ENCODE measurements at places on chromosomes 7 and 10.

GRCh38 chr7:152544971-152545619 lies 109.3 kb upstream of the KMT2C start:
- no peak for DNase-seq

- no peak for DNase-seq
Measured at GRCh38 chr7:135517060-135517459, 7.2 kb upstream of the CNOT4 start.

GRCh38 chr7:158782761-158783401 lies 46.4 kb downstream of the ESYT2 start:
- no peak for DNase-seq

GRCh38 chr10:58384544-58384998 lies 639 bp upstream of the TFAM start:
- no peak for DNase-seq

GRCh38 chr7:20172736-20173334 lies 44.3 kb downstream of the MACC1 start:
- no peak for DNase-seq

DNA sequence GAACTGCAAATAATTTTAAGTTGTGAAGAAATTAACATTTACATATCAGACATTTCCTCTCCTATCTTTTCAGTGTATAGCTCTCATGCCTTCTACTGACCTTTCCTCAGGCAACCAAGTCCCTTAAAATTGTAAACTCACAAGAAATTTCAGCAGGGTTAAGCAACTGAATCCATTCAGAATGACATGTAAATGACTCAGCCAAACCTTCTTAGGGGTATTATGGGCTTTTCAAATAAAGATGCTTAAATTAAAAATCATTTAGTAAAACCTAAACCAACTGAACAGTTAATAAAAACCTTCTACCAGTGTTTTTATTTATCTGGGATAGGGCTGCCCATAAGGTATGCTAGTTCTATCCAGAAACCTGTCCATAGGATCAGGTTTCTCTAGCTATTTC lies 20.7 kb downstream of the WAPL start:
- DNase-seq: no peak

DNA sequence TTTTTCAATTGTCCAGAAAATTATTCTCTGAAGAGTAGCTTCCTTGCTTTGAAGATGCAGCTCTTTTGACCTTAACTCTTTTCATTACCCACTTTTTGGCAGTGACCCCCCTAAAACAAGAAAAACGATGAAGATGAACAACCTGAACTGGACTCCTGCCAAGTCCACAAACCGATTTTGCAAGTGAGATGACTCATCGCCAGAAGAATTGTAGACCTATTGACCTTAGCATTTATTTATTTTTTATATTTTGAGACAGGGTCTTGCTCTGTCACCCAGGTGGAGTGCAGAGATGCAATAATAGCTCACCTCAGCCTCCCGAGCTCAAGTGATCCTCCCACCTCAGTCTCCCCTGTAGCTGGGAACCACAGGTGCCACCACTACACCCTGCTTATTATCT lies 859.2 kb downstream of the GATA3 start:
- no peak for DNase-seq

GRCh38 chr7:143238289-143238980 lies 16.6 kb downstream of the TAS2R40 start:
- no peak for DNase-seq

- no peak for DNase-seq
Measured at GRCh38 chr7:95669513-95669912, 73.2 kb upstream of the PDK4 start.

DNA sequence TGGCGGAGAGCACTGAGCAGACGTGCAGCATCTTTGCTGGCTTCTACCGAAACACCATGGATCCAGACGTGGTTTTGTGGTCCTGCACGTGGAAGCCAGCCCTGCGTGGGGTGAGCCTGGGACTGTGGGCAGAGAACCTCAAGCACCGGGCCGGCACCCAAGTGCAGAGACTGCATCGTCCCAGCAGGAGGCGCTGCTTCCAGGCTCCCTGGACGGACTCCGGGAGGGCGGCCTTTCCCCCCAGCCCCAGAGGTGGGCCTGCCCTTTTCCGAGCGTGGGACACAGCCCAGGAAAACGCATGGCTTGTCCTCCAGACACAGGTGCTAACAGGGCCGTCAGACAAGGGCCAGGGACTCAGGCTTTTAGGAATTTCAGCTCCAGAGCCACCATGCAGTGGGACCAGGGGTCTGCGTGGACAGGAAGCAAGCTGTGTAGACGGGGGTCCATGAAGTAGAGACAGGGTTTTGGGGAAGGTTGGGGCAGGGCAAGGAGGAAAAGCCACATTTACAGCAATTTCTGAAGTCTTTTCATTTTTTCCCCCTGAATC lies 303.9 kb downstream of the WDR37 start:
- DNase-seq: no peak

DNA sequence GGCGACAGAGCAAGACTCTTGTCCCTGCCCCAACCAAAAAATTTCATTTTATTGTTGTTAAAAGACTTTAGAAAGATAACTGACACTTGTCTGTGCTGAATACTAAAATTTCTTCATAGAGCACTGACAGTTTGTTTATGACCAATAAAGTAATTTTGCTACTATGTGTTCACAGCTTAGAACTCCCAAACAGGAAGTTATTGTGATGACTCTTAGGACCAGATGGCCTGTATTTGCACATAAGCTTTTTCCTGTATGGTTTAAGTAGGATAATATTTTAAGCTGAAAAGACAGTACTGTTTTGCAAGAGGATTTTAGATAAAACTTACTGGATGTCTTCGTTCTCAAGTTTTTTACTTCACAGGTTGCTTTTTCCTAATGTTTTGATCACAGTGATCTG lies 80.7 kb downstream of the MMRN2 start:
- DNase-seq: no peak

DNA sequence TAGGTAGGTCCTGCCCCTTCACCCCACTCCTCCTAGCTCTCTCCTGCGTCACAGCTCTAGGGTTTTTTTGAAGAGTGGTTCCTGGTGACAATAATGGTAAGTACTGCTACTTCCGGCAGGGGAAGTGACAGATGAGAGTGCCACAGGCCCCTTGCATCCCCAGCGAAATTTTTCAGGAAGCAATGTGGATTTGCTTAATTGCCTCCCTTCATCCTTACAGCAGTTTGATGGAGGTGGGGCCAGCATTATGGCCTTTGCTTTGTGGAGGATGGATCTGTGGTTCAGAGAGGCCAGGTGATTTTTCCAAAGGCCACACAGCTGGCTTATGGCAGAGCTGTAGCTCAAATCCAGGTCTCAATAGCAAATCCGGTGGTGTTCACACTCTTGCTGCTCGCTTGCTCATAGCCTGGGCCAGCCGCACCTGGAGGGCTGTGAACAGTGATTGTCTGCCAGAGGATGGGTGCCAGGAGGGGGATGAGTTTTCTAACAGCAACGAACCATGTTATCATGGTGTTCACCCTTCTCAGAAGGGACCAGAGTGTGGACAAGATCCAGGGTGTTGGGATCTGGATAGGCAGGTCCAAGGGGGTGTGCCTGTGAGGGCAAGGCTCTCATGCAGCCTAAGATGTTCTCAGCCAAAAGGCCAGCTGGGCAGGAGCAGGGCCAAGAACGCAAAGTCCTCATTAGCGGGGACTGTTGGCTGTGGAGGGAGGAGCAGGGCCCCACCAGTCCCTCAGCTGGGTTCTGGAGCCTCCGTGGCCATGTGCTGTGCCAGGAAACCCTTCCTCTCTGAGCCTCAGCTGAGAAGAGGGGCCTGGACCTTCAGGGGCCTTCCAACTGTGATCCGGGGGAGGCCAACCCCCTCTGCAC lies 89.0 kb downstream of the EMX2 start:
- no peak for DNase-seq

- no peak for DNase-seq
Measured at GRCh38 chr7:120806669-120807068, 51.3 kb downstream of the TSPAN12 start.

DNA sequence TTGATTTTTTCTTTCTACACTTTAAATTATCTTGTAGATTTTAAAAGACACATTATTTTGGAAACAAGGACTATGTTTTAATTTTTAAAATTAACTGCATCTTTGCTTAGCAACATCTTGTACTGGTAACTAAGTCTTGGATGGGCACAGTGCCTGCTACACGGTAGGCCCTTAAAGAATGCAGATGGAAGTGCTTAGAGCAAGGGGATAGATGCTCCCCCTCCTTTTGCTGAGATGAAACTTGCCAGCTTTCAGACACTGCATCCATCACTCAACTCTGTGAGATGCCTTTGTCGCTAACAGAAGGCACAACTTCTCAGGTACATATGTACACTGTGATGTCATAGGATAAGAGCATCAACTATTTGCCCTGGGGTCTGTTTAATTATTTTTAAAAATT lies 103.9 kb downstream of the LRRC18 start:
- DNase-seq: no peak

DNA sequence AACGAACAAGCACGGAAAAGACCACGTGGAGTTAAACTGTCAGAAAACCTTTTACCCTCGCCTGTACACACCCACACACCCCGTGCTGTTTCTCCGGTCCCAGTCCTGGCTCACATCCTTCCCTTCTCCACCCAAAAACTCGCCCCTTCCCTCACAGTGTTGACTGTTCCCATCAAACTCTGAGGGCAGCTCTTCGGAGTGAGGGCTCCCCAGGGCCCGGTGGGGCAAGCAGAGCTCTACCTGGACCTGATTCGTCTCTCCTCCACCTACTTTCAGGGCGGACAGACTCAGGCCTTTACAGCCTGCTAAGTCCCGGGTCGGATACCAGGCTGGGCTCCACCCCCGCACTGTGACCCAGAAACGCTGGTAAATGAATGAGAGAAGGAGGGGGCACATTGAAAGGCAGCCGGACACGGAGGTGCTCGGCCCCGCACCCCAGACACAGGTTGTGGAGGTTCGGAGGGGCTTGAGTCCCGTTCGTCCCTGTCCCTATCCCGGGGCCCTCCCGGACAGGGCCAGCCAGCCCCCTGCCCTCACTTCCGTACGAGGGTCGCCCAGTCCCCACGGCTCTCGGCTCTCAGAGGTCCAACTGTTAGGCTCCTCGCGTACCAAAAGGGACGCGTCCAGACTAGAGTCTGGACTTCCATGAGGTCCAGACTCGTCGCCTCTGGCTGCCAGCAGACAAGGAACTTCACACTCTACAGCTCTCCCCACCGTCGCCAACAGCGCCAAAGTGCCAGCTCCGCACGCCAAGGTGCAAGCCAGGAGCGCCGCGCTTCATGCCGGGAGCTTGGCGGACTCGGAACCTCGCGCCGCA lies 31.7 kb upstream of the ASL start:
- DNase-seq: peak; percentile 9

GRCh38 chr10:86699991-86700840 lies 31.9 kb downstream of the LDB3 start:
- DNase-seq: no peak

DNA sequence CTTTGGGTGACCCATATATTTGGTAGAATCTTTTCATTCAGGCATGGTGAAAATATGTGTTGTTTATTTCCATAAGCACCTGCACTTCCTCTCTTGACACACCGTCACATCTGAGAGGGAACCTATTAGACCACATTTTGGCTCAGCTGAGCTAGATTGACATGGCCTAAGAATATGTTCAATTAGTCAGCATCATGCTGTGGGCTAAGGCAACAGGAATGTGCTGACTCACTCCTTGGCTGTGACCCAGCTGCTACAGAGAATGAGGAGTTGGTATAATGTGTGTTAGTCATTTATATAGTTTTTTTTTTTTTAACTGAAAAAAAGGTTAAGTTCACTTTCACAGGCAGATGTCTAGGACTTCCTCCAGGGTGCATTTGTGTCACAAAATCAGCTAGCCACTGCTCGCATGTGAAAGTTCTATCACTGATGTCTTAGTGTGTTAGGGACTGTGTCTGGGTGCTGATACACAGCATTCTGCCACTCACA lies 180.6 kb downstream of the SEMA3E start:
- DNase-seq: no peak

- no peak for DNase-seq
Measured at GRCh38 chr7:18806177-18806576, 310.6 kb downstream of the HDAC9 start.

DNA sequence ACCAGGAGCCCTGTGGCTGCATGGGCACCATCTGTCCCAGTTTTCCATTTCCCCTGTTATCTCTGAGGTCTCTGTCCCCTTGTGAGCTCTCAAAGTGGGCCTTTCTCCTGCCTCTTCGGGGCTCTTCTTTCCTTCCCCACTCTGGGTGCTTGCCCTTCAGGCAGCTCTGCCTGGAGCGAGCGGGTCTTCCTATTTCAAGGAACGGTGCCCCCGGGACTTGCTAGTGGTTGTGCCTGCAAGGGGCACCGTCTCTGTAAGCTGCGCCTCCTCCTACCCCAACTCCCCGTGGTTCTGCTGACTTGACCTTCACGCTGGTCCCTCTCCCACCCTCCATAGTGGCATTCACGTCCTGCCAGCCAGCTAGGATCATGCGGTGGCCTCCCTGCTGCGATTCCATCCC lies 110.1 kb downstream of the DOCK1 start:
- no peak for DNase-seq

DNA sequence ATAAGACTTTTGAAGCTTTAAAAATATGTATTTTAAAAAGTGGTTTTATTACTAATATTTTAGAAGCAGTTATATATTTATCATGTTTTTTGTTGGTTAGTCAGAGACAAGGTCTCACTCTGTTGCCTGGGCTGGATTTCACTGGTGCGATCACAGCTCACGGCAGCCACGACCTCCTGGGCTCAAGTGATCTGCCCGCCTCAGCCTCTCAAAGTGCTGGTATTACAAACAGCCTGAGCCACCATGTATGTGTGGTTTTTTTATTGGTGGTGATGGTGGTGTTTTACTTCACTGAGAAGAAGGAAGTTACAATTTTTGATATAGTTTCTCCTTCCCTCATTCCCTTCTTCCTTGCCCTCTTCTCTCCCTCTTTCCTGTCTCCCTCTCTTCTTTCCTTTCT lies 13.4 kb downstream of the NHLRC2 start:
- DNase-seq: no peak

GRCh38 chr10:93091960-93092359 lies 18.3 kb downstream of the CYP26A1 start:
- DNase-seq: no peak

GRCh38 chr10:88592906-88593305 lies 6.3 kb downstream of the LIPJ start:
- no peak for DNase-seq

GRCh38 chr10:21417172-21417712 lies 108.2 kb downstream of the SKIDA1 start:
- no peak for DNase-seq

Measured in activated T-helper 2 cell treated with anti-CD3 and anti-CD28 coated beads, Interferon-gamma antibody, Interleukin-2, Interleukin-4, amounts not matched to agents 10 μg/mL and 5 μg/mL and 100 μg/mL, durations not matched to agents 14 hours and 24 hours and 36 hours (primary cell).